ENCODE measurements at places on chromosomes 6 and 20. TPM values are rescaled to one million over a fixed set of nuclear protein-coding genes. Genes with fewer than 3 reads are reported as not detected.

The PROKR2 gene
- total RNA-seq = not detected

- DNase-seq = no peak
Observed at GRCh38 chr20:9689041-9689440, 149.8 kb downstream of the PAK5 start.

GRCh38 chr6:62775427-62776022 is 435.7 kb upstream of the FKBP1C start:
- no peak for DNase-seq

The SLC17A9 gene
- 4.7 TPM for total RNA-seq

DNA sequence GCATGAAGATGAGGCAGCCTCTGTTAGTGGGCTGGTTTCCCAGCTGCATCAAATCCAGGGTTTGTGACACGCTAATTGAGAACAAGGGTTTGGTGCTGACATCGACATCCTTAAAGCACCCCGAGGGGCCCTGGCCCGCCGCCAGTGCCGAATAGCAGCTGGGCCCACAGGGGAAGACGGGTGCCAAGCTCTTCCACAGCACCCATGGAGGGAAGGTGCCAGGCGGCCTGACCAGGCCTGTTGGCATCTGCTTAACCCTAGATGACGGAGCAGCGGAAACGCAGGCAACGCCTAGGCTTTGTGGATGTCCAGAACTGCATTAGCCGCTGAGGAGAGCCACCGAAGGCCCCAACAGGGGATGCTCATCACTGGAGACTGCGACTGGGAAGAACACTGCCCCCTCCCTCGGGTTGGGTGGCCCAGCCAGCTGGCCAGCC is 16.0 kb downstream of the UQCC2 start:
- peak; percentile 33 for DNase-seq

The PGC gene
- not detected for total RNA-seq

DNA sequence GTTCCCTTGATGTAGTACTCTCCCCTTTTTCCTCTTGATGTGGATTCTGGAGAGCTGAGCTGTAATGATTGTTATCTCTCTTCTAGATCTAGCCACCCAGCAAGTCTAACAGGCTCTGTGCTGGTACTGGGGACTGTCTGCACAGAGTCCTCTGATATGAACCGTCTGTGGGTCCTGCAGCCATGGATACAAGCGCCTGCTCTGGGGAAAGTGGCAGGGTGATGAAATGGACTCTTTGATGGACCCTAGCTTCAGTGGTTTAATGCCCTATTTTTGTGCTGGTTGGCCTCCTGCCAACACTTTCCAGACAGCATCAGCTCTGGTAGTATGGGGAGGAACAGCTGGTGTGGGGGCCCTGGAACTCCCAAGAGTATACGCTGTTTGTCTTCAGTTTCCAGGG is 216.3 kb downstream of the ADGRG6 start:
- no peak for DNase-seq
